ENCODE measurements at places on chromosomes 7 and 10.

- DNase-seq: no peak
Measured at GRCh38 chr7:47191876-47192291, 390.0 kb downstream of the TNS3 start.

GRCh38 chr10:75860009-75860408 is 428.6 kb downstream of the LRMDA start:
- DNase-seq: no peak

DNA sequence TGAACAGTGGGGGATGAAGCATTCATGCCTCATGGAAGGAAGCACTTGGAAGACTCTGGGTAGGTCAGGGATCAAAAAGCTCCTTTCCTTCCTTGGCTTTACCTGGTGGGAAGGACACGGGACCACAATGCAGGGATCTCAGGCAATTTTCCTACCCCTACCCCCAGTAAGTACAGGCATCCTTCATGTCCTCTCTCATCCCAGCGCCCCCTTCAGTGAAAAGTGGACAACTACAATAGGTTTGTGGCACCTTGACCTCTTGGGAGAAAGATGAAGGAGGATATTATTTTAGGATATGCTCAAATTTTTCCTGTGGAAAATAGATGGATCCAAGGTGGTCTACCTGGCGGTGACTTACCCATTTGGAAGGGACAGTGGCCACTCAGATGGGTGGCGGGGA is 16.5 kb downstream of the AFAP1L2 start:
- DNase-seq: no peak

- DNase-seq: no peak
Measured at GRCh38 chr10:44635176-44635575, 250.3 kb upstream of the CXCL12 start.

DNA sequence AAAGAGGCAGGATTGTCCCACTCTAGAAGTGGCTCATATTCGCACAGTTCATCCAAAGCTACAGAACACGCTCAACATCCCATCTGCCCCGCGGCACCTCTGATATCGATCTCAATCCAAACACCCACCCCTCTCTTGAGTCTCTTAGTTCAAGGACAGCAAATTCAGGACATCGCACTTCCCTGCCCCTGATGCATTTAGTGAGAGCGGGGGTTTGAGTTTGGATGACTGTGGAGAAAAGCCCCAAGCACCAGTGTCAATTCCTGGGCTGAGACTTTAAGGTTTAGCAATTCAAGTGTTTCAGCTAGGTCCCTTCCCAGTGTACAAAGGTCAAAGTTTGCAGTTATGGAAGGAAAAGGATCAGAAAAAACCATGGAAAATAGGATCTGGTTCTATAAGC is 166.2 kb downstream of the LYZL1 start:
- DNase-seq: no peak

GRCh38 chr7:77913977-77914607 is 115.5 kb downstream of the PHTF2 start:
- DNase-seq: no peak

- DNase-seq: no peak
Measured at GRCh38 chr10:104045151-104046089, 40.3 kb downstream of the COL17A1 start.

GRCh38 chr7:50667789-50668226 is 102.6 kb upstream of the DDC start:
- no peak for DNase-seq

DNA sequence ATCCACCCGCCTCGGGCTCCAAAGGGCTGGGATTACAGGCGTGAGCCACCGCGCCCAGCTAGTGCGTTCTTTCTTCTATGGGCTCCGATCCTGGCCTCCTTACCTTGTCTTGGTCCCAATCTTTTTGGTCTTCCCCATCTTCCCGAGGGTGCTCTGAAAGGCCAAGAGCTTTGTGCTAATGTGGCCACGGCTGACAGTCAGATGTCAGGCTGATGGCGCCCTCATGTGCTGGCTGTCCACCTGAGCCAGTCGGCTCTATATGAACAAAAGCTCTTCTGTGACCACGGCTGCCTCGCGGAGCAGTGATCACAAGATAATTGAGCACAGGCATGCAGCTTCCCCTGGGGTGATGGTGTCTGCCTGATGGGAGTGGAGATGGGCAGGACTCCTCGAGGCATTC is 11.0 kb upstream of the AHCYL2 start:
- no peak for DNase-seq

GRCh38 chr10:102769375-102770107 is 25.8 kb downstream of the WBP1L start:
- DNase-seq: no peak

DNA sequence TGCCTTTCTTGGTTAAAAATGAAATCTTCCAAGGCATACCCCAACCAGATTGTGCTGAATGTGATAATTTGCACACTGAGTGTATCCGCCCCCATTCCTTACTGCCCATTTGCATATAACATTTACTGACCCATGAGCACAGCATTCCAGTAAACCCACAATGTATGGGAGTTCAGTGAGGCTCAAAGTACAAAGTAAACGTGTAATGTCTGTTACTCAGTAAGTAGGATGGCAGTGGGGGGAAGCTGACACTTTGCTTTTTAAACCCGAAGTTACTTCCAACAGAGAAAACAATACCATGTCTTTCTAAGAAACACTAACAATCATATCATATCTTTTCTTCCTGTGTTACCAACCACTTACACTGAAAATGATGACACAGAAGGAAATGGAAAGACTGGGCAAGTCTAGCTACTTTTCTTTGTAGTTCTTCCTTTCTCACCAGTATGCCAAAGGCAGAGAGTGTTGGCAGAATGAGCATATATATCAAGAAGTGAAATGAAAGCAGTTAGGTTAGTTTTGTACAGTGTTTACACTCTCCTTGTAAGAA is 27.1 kb upstream of the SOSTDC1 start:
- no peak for DNase-seq

All from stimulated activated CD4-positive, alpha-beta T cell treated with anti-CD3 and anti-CD28 coated beads, Interleukin-12 subunit alpha, Interleukin-12 subunit beta, amount 100 ng/mL, for 4 hours (primary cell).